Astrocyte of the cerebellum (primary cell): ENCODE measurements at places on chromosomes 11 and 22.

- DNase-seq = no peak
Observed at GRCh38 chr11:1760351-1761109, 3.2 kb downstream of the CTSD start.

GRCh38 chr11:76860539-76861475 lies at the start of gene ACER3:
TSS of gene ACER3 (plus strand) at chr11:76860918. CDS start at chr11:76860977, 59 bp downstream.
- DNase-seq = peak; percentile 46

- DNase-seq = no peak
Observed at GRCh38 chr11:62444835-62445234, 26.0 kb downstream of the SCGB1A1 start.

GRCh38 chr11:60741421-60741820 lies 15.2 kb upstream of the MS4A15 start:
- no peak for DNase-seq

- no peak for DNase-seq
Observed at GRCh38 chr11:114233755-114234154, 62.4 kb upstream of the NNMT start.
